ENCODE measurements at places on chromosomes 3 and 15.

GRCh38 chr3:159443266-159443665, 545.4 kb upstream of the IL12A start:
- no peak for DNase-seq

DNA sequence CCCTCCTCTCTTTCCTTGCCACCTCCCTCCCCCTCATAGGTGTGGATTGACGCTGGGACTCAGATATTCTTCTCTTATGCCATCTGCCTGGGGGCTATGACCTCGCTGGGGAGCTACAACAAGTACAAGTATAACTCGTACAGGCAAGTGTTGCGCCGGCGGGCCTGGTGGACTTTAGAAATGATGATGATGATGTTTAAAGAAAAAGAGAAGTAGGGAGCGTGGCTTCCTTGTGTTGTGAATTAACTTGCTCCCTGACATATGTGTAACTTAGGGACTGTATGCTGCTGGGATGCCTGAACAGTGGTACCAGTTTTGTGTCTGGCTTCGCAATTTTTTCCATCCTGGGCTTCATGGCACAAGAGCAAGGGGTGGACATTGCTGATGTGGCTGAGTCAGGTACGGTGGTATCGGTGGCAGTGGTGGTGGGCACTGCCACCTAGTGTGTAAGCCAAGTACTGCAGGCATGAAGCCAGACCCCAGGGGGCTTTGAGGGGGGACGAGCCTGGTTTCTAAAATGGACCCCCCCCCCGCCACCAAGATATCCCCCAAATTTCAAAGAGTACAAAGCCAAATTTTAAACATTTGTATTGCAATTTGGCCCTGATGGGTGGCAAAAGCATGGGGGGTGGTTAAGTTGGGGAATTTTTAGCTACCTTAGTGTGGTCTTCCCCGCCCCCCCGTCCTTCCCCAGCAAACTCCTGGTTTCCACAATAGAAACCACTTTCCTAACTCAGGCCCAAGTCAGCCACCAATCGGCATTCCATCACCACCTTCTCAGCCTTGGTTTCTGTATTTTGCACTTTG, 65.6 kb downstream of the SLC6A6 start:
- DNase-seq, result peak; percentile 56

- DNase-seq, result no peak
Measured at GRCh38 chr15:78552597-78552996, 12.4 kb downstream of the PSMA4 start.

- no peak for DNase-seq
Measured at GRCh38 chr15:57405133-57405532, 28.8 kb downstream of the CGNL1 start.

- DNase-seq, result no peak
Measured at GRCh38 chr3:47414666-47415587, 34.1 kb downstream of the PTPN23 start.

DNA sequence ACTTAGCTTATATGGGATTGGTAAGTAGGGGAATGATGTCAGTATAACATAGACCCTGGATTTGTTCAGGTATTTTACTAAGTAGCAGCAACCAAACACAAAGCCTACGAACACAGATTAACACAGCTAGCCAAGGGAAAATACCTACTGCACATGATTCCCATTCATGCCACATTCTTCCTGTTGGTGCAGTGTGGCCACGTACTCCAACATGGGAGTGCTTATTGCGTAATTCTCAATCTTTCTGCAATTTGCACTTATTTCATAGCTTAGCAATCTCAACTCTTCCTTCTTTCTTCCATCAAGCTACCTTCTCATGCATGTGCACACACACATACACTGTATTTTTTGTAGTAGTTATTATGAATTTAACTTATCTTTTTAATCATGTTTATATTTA, 186.8 kb downstream of the IL5RA start:
- no peak for DNase-seq

DNA sequence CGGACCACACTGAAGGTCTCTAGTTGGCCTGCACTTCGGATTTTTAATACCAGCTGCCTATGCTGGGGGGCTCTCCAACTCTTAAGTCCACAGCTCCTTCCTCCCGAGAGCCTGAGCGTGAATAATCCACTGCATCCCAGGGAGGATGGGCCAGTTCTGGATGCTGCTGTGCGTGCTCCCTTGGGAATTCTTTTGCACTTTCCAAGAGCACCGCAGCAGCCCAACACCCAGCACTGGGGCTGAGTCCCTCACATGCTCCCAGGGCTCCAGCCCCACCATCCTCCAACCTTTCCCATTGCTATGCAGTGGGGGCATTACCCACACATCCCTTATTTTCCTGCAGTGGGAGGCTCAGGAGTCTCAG, 136.4 kb upstream of the IQSEC1 start:
- no peak for DNase-seq

Measured in CD4-positive, alpha-beta T cell treated with Interleukin-10 for 1 hour (primary cell).